SK-N-SH (cell line): ENCODE measurements at places on chromosomes 13 and 19. TPM values are rescaled to one million over a fixed set of nuclear protein-coding genes. Genes with fewer than 3 reads are reported as not detected.

Gene CGB2
- 0.50 and 0.64 TPM in 2 replicates for polyA plus RNA-seq

Gene ZNF331
- polyA plus RNA-seq, result 7.2 and 8.9 TPM in 2 replicates

Gene RAD23A
- polyA plus RNA-seq, result 60.4 and 116 TPM in 2 replicates

Gene FUT1
- 0.03 and 0.08 TPM in 2 replicates for polyA plus RNA-seq

Gene USHBP1
- polyA plus RNA-seq, result 0.03 and 0.05 TPM in 2 replicates

Gene ZNF177
- polyA plus RNA-seq, result 2.6 and 3.6 TPM in 2 replicates

Gene CEACAM6
- polyA plus RNA-seq, result not detected in 2 replicates

Gene TTYH1
- polyA plus RNA-seq, result 0.05 and 0.21 TPM in 2 replicates

Gene IGFLR1
- 5.1 and 5.6 TPM in 2 replicates for polyA plus RNA-seq

Gene AMER2
- not detected in 2 replicates for polyA plus RNA-seq

Gene KANK2
- polyA plus RNA-seq, result 63.9 and 92.4 TPM in 2 replicates
